GM04504 (cell line): ENCODE measurements at places on chromosomes 12 and 14.

DNA sequence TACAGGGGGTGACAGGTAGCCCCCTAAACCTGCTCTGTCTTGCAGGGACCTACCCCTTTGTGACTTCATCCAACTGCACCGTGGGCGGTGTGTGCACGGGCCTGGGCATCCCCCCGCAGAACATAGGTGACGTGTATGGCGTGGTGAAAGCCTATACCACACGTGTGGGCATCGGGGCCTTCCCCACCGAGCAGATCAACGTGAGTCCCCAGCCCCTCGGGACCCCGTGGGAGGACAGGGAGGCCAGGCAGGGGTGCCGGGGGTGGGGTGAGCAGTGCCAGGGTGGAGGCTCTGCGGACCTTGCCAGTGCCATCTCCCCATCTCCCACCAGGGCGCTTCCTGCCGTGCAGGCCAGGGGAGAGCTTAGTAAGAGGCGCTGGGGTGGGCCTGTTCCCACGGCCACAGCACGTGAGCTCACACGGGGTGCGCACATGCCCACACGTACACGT, 11.1 kb upstream of the SIVA1 start:
- no peak for DNase-seq

- no peak for DNase-seq
Observed at GRCh38 chr14:77037215-77037937, 8.9 kb upstream of the IRF2BPL start.

GRCh38 chr14:105065280-105066228, at the start of gene GPR132:
TSS of gene GPR132 (minus strand) at chr14:105065430. CDS start at chr14:105055420, 10,010 bp downstream.
- no peak for DNase-seq

GRCh38 chr14:52219488-52220084, 47.9 kb upstream of the PTGDR start:
- DNase-seq: no peak

GRCh38 chr12:56420411-56420810, 28.8 kb downstream of the TIMELESS start:
- DNase-seq: no peak
